COR-L47 (cell line): ENCODE measurements at places on chromosomes 1 and 21.

GRCh38 chr1:86650065-86650464 is 54.3 kb upstream of the SH3GLB1 start:
- DNase-seq, result no peak

DNA sequence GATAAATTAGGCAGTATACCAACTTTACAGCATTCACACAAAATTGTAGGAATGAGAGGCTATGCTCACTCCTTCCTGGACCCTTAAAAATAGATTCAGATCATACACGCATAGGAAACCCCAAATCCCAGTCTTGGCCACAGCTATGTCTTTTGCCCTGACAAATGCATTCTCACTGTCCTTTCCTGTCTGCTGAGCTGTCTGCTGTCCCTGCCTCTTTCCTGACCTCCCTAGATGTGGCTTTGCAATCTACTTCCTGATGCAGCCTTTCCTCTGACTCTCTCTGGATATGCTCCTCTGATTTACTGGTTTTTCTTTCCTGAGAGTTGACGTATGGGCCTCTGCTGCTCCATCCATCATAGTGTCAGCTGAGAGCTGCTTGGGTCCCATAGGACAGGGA is 59.8 kb upstream of the SLC35F3 start:
- no peak for DNase-seq

DNA sequence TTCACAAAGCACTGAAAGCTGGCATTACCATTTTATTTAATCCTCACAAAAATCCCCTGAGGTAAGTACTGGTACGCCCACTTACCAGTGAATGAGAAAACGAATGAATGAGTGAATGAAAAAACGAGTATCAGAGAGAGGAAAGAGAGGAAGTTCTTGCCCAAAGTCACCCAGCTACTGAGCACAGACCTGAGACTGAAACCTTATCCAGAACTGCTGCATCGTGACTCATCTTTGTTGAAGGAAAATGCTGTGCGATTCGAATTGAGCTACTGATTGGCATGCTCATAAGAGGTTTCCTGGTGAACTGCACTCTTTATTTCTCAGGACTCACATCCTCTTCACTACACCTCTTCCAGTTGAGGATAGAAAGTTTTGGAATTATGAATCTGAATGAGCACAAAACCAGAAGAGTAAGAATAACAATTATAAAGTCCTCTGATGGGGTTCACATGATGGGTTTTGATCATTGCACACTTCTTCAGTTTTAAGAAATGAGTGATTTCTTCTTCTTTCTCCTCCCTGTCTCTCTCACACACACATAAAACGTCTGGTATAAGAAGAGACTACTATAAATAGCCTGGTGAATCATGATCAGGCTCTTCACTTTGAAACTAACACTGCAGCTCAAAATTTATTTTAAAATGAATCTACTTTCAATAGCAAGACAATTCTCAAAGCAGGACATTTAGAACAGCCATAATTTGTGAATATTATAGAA is 32.1 kb downstream of the IL12RB2 start:
- DNase-seq, result no peak

DNA sequence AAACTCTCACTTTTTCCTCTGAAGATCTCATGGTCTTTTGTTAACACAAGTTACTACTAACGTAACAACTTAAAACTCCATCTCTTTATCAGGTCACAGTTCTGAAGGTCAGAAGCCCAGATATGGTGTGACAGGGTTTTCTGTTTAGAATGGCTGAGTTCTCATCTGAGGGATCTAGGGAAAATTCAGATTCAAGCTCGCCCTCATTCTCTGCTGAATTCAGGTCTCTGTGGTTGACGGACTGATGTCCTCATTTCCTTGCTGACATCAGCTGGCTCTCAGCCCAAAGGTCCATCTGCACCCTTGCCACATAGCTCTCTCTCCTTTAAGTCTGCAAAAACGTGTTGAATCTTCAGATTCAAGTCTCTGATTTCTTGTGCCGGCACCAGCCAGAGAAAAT is 6.1 kb upstream of the NTPCR start:
- DNase-seq, result no peak

- no peak for DNase-seq
Observed at GRCh38 chr1:50027794-50028193, 4.0 kb upstream of the AGBL4 start.

- no peak for DNase-seq
Observed at GRCh38 chr1:201356701-201357100, 20.8 kb downstream of the TNNT2 start.

GRCh38 chr1:192933744-192934143 is 124.9 kb downstream of the RGS2 start:
- no peak for DNase-seq

DNA sequence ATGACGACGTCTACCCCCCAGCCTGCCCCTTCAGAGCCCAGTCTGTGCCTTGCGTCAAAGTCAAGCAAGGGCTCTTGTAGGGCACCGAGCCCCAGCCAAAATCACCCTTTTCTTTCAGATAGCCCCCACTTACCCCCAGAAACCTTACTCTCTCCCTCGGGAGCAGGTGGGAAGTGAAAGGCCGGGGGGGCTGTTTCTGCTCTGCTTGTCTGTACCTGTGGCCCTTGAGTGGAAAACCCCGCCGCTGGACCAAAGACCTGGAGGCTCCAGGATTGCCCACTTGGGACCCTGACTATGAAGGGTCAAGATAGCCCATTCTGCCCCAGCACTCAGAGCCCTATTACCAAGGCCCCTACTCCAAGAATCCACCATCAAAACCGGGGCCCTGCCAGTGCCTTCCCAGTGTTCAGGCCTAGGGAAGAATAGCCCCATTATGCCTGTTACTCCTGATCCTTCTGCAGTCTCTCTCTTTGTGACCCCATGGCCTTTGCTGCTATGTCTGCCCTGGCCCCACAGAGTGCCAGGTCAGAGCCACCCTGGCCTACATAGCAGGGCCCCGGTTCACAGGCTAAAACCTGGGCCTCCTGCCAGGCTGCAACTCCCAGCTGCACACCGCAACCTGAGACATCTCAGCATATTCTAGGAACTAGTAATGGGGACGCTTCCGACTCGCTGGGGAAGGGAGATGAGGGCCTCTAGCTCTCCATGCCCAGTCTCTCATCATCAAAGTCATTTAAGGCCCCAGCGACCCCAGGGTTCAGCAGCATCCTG is 22.2 kb upstream of the HPDL start:
- no peak for DNase-seq

DNA sequence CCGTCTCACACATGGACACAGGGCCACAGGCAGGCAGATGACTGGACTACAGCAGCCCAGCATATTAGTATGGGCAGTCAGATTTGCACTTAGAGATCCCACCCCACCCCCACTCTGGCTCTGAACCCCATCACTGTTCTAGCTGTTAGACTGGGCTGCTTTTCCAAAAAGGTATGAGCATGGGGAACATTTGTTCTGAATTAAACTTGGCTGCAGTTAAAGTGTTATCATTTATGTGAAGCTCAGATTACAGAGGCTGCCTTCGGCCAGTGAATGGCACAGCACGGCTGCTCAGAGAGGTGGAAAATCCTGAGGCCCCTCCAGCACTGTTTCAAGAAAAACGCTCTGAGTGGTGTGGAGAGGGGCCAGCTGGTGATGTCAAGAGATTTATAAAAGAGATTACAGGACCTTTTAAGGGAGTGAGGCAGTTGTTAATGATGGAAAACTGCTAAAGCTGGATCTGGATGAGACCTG is 6.9 kb upstream of the NOS1AP start:
- DNase-seq, result no peak

DNA sequence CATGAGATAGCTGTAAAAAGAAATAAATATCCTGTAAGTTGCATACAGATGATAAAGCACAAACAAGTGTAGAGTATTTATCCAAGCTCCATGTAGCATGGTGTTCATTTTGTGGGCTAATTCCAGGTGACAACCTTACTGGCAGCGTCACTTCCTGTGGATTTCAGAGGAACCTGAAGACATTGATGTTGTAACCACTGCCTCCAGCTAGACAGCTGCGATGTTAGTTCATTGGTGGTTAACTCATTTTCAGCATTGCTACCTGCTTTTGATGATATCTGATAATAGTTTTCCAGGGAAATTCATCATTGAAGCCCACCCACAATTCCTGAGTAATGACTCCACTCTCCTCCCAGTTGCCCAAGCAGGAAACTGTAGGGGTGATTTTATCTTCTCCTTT is 3.0 kb downstream of the HSD3B1 start:
- DNase-seq, result no peak

GRCh38 chr1:90712915-90713730 is 4.0 kb downstream of the BARHL2 start:
- no peak for DNase-seq

DNA sequence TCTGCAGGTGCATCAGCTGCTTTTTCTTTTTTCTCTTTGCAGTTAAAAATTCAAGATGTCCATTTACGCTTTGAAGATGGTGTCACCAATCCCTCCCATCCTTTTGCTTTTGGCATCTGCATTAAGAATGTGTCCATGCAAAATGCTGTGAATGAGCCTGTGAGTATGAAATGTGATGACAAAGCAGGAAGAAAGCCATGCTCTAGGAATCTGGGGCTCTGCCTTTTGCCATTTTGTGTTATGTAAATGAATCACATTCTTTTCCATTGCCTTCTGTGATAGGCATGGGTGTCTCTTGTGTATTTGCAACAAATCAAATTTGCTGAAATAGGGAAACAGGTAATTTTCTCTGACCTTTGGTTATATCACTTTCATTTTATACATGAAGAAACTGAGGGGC is 19.4 kb downstream of the VPS13D start:
- DNase-seq, result no peak

- DNase-seq, result no peak
Observed at GRCh38 chr21:46189959-46190490, 5.8 kb upstream of the SPATC1L start.

GRCh38 chr1:54376430-54377039 is 29.7 kb downstream of the SSBP3 start:
- no peak for DNase-seq

DNA sequence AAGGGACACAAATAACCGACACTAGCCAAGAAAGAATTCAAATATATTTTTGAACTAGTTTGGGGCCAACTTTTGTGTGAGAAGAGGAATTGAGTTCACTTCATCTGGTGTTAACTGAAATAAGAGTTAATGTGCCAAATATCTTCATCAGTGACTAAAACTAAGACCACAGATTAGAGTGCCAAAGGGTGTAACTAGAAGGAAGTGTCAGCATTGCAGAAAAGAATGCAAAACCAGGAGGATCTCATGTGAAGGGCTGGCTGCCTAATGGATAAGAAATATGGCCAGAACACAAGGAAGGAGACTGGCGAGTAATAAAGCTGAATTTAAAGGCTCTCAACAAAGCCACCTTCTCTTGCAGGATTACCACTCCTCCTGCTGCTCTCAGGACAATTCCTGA is 61.8 kb upstream of the LRRC8D start:
- DNase-seq, result no peak

DNA sequence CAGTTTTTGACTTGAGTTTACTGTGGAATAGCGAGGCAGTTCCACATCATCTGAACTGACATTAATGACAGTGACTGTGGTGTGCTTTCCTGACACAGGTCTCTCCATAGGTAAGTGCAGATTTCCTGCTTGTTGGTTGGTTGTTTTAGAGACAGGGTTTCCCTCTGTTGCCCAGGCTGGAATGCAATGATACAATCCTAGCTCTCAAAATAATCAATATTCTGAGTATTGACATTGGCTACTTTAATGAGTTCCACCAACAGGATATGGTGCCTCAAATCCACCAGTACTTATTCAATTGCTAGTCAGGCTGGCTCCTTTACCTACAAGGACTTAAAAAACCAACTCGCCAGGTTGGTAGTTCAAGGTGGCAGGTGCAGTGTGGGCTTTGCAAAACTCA is 63.8 kb downstream of the CLSTN1 start:
- DNase-seq, result no peak

- DNase-seq, result no peak
Observed at GRCh38 chr1:156276532-156276931, 6.1 kb downstream of the SMG5 start.

- no peak for DNase-seq
Observed at GRCh38 chr1:7235871-7236517, 450.7 kb downstream of the CAMTA1 start.

DNA sequence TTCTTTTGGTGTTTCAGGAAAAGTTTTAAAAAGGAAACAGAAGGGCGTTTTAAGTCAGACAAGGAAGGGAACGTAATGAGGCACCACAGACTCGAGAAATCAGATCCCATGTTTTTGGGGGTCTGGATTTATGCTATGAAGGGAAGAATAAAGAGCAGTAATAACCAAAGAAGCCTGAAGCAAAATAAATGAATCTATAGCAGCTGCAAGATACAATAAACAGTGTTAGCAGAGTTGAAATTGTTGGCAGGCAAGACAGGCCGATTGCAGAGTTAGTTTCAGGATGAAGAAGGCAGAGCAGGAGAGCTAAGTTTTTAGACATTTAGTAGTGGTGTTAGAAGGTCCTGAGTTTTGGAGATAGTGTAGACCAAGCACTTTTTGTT is 425 bp downstream of the DDR2 start:
- DNase-seq, result no peak

DNA sequence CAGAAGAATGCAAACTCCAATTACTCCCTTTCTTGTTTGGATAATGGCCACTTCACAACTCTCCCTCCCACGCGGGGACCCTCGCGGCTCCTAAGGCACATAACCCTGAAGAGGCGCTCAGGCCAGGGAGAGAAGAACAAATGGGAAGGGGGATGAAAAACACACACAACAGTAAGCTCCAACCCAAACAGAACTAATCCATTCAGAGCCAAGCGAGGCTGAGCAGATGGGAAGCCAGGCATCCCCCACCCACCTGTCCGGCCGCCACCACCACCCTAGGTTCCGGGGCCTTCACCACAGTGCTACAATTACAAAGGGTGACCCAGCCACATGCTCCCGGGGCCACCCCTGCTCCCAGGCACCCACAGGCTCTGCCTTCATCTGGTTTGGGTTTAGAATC is 101.5 kb downstream of the MRPL37 start:
- DNase-seq, result no peak

GRCh38 chr1:201173736-201174135 is 16.9 kb upstream of the IGFN1 start:
- DNase-seq, result no peak

DNA sequence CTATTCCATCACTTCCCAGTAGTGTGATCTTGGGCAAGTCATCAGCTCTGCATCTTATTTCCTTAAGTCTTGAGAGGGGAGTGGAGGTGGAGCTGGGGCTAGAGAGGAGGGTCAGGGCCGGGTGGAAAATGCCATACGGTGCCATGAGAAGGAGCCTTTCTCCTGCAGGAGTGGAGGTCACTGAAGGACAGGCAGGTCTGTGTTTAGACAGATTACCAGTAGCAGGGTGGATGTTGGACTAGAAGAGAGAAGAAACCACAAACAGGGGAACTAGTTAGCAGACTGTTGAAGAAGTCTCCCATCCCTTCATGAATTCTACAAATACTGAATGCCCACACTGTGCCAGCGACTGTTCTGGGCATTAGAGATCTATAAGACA is 13.9 kb upstream of the CPT2 start:
- no peak for DNase-seq

GRCh38 chr1:246680696-246681130 is 43.5 kb upstream of the SCCPDH start:
- DNase-seq, result no peak

- DNase-seq, result no peak
Observed at GRCh38 chr1:236099355-236099974, 34.6 kb upstream of the NID1 start.

GRCh38 chr1:215273838-215274516 is 191.4 kb downstream of the KCNK2 start:
- no peak for DNase-seq

GRCh38 chr1:116321766-116322175 is 51.3 kb upstream of the ATP1A1 start:
- peak; percentile 17 for DNase-seq

GRCh38 chr1:84363019-84363418 is 35.3 kb upstream of the DNASE2B start:
- no peak for DNase-seq
